Cerebellar nuclear complex (tissue), 1 donor: ENCODE measurements at places on chromosomes 4 and X.
A peak's percentile ranks its signal among the peaks of the same experiment; 100 is the strongest.

DNA sequence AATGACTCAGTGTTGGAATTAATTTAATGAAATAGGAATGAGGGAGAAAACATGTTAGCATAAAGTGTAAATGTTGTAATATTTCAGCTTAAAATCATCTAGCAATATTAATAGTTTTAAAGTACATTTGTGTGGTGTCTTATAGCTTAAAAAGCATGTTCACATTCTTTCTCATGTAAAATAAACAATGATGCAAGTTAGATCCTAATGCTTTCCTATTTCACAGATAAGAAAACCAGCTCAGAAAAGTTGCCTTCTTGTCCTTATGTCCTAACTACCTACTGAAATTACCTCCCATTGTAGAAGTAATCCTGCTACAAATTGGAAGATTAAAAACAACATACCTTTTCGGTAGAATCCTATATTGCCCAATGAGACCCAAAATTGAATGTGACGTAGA is 40.9 kb upstream of the PRDM8 start:
- no peak for DNase-seq

DNA sequence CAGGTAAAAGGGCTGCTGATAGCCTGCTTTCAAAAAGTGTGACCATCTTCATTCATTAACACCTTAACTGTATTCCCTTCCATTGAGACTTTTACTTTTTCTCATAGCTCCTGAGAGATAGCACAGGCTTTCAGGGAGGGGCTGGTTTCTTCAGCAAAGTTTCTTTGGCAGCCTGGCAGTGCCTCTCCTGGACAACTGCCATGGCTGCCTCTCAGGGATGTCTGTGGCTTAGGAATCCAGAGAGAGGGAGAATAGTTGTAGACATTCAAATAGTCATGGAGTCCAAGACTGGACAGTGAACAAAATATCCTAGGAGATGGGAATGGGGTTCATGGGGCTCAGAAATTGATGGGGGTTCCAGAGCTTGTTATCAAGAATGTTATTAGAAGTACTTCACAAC is 81.1 kb downstream of the FAM47B start:
- DNase-seq, result no peak

DNA sequence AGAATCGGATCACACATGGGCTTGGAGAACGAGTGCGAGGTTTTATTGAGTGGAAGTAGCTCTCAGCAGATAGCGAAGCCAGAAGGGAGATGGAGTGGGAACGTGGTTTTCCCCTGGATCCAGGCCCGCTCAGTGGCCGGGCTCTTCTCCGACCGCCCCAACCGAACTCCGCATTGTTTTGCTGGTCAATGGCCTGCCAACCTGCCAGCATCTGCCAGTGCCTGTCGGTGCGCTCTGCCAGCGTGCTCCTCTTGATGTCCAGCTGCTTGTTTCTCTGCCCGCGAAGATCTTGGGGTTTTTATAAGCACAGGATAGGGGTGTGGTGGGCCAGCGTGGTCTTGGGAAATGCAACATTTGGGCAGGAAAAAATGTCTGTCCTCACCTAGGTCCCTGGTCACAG is 5.6 kb upstream of the SYTL5 start:
- no peak for DNase-seq

GRCh38 chrX:102154218-102154860 is 1.4 kb downstream of the BEX5 start:
- DNase-seq, result peak; percentile 13

- no peak for DNase-seq
Observed at GRCh38 chrX:102978594-102978993, 41.5 kb downstream of the RAB40AL start.

- no peak for DNase-seq
Observed at GRCh38 chr4:13701937-13702446, 74.5 kb upstream of the BOD1L1 start.

DNA sequence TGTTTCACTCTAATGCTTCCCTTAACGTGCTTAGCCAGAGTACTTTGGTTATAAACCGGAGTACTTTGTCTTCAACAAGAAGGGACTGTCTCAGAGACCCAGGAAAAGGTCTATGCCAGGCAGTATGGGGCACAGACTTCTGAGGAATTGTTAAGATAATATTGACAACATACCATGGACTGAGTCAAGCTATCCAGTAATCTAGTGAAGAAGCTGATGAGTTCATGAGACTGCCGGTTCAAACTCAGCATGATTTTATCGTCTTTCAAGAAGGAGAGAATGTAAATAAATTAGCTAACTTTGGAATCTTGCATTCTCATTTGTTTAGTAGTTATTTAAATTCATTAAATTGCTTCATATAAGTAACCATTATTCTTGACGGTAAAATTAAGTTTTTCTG is 546.1 kb downstream of the PPP4R3C start:
- DNase-seq, result no peak

DNA sequence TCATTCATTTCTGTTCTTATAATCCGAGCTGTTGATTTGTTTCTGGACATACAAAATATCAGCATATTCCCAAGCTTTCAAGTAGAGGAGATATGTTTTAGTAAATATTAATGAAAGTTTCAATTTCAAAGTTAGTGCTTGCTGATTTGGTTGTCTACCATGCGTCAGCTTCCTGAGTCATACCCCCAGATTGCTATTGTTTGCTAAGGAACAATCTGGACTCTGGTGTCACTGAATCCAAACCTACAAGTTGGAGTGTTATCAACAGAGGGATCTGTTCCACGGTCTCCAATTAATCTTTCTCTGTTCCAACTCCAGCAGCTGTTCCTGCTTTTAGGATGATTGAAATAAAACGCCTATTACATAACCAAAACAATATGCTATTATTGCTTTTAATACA is 96.1 kb upstream of the FAM9A start:
- no peak for DNase-seq

GRCh38 chr4:187666034-187666433 is 329.5 kb upstream of the ZFP42 start:
- DNase-seq, result no peak

DNA sequence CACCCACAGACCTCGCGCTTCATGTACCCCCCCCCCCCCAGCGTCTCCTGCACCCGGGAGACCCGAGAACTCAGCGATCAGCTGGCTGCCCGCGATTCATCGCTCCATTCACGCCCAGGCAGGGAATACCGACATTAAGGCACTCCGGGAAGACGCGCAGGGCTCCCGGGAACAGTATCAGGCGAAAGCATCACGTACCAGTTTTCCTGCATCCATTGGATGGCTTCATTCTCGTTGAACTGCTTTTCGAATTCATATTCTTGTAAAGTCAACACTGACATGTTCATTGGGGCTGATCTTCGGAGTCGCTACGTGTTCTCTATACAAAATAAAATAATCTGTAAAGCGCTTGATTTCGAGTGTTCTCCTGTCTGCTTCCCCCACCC is 373 bp downstream of the ELOVL6 start:
- DNase-seq, result no peak

GRCh38 chr4:66294638-66295037 is 624.3 kb upstream of the EPHA5 start:
- DNase-seq, result no peak

DNA sequence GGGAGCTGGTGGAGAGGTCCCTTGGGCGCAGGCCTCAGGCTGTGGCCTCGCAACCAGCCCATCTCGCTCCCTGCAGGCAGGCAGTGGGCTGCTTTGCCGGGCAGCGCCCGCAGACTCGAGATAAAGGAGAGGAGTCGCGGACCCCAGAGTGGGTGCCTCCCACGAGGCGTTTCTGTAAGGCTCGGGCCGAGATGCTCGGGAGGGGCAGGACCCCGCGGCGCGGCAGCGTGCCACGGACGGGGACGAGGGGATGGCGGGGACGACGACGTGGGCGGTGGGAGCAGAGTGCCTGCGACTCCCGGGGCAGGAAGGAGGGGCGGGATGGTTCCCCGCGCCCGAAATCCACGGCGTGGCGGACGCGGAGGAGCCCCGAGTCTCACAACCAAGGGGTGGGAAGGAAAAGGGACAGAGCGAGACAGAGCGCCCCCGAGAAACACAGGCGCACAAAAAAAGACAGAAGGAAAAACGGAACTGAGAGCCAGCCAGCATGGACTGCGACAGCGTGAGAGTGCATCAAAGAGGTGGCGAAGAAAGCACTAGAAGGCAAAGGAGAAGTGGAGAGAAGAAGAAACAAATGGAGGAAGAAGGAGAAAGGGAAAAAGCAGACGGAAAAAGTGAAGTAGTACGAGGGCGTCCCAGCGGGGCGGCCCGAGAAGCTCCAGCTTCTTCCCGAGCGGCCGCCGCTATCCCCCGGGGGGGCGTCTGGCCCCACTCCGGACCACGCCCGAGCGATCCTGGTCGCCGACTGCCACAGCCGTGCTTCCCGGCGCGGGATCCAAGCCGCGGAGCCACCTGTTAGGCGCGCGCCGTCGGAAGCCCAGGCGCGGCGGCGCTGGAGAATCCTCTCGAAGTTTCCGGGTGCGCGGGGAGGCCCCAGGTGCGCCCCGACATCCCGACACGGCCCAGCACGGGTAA is 1.5 kb downstream of the BEND4 start:
- no peak for DNase-seq

- DNase-seq, result no peak
Observed at GRCh38 chrX:152637649-152638442, at the start of gene GABRQ. GABRQ (plus strand) TSS chrX:152637895; CDS start chrX:152638203, 308 bp downstream.

DNA sequence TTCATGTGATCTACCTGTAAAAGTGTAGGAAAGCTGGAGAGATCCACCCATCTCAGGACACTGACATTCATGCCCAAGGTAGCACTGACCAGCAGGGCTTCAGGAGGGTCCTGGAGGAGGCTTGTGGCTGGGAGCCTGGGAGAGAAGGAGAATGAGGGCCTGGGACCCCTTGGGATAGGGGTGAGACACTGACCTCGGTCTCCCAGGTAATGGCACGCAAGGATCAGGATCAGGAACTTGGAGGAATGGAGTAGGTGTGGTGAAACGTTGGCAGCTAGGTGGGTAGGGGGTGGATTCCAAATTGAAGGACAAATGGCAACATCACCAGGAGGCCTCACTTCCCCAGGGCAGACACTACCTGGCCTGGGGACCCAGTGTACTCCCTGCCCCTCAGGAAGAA is 12.4 kb upstream of the RGS12 start:
- no peak for DNase-seq

GRCh38 chrX:137195991-137196390 is 162.2 kb upstream of the GPR101 start:
- DNase-seq, result no peak

GRCh38 chrX:5646818-5647217 is 581.8 kb downstream of the NLGN4X start:
- DNase-seq, result no peak

DNA sequence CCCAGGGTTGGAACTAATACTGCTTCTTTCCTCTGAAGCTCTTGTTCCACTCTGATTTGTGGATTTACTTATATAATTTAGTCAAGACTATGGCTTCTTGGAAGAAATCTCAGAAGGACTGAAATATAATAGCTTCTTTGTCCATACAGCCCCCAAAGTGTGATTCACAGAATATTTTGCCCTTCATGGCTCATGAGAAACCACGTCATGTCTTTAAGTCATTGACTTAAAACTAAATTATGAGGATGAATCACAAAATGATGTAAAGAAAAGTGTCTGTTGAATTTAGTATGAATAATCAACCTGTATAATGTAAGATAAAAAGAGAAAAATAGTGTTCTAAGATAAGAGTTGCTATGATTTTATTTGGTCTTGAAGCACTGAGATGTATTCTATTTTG is 43.3 kb upstream of the AGA start:
- no peak for DNase-seq

GRCh38 chr4:138542191-138542776 is 300.1 kb upstream of the SLC7A11 start:
- DNase-seq, result no peak

GRCh38 chr4:155522201-155522600 is 144.4 kb upstream of the GUCY1A1 start:
- no peak for DNase-seq

GRCh38 chr4:162891788-162892707 is 274.6 kb downstream of the NAF1 start:
- DNase-seq, result no peak
